ENCODE measurements at places on chromosomes 6 and 20. TPM values are rescaled to one million over a fixed set of nuclear protein-coding genes. Genes with fewer than 3 reads are reported as not detected.
A peak's percentile ranks its signal among the peaks of the same experiment; 100 is the strongest.

C20orf204 gene
- total RNA-seq: 0.18 TPM

MEP1A gene
- total RNA-seq: not detected

FAM135A gene
- total RNA-seq: 7.9 TPM

PRDM1 gene
- 6.9 TPM for total RNA-seq

SLC35F1 gene
- total RNA-seq: not detected

SRSF12 gene
- total RNA-seq: 0.36 TPM

POPDC3 gene
- total RNA-seq: 25.8 TPM

KIF25 gene
- total RNA-seq: not detected

SLC32A1 gene
- not detected for total RNA-seq

MUC21 gene
- total RNA-seq: not detected

RIPOR2 gene
- 0.83 TPM for total RNA-seq

NEDD9 gene
- total RNA-seq: 16.7 TPM

LPA gene
- total RNA-seq: not detected

CTCFL gene
- not detected for total RNA-seq

MCHR2 gene
- not detected for total RNA-seq

ELOVL4 gene
- total RNA-seq: 2.3 TPM

- DNase-seq: peak; percentile 28
Observed at GRCh38 chr6:106192824-106193223, 106.7 kb downstream of the PRDM1 start.

- no peak for DNase-seq
Observed at GRCh38 chr6:39194466-39194865, 34.8 kb downstream of the KCNK5 start.

DNA sequence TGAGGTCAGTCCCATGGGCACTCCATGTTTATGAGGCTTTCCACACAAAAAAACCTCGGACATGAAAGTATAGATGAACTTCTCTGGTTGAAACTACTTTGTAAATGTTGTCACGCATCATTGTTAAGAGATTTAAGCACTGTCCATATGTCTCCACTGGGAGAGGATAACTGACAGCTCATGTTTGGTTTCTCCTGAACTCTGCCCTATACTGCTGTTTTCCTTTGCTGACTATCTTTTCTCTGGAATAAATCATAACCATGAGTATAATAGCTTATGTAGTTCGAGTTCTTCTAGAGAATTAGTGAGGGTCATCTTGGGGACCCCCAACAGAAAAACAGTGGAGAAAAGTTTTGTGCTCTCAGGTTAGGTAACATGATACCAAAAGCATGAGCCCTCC, 14.3 kb downstream of the THEMIS start:
- DNase-seq: peak; percentile 2

- DNase-seq: peak; percentile 33
Observed at GRCh38 chr20:45963059-45964005, 8.7 kb downstream of the ZNF335 start.

DNA sequence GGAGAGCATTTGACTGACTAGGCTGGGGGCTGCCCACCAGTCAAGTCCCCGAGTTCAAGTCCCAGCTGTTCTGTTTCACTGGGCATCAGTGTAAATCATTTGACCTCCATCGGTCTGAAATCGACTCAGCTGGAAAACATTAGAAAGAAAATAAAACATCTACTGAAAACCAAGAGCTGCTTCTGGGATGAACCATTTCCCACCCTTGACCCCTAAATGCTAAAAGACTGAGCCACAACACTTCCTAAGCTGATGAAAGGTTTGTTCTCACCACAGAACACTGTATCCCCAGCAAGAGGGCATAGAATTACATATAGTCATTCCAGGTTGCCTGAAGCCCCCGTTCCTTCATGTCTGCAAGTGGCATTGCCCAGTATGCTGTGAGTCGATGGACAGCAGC, 237.0 kb upstream of the TAB2 start:
- peak; percentile 88 for DNase-seq

GRCh38 chr6:118668761-118669385, 17.5 kb upstream of the CEP85L start:
- DNase-seq: peak; percentile 85

DNA sequence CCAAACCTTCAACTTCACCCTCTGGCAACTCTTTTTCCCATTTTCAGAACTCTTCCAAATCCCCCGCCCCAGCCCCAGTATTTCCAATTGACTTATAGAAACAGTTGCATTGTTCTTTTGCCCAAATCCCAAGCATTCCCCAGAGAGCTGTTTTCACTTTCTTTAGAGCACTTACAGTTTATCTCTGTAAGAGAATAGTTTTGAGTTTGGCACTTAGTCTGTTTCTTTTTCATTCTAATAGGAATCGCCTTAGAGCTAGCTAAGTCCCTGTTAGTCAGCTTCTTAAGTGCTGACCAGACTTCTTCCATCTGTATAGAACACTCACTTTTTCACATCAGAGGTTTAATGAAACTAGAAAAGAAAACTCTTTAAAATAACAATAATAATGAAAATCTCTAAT, 374.2 kb upstream of the FLRT3 start:
- DNase-seq: no peak

GRCh38 chr20:39021748-39022147, 59.6 kb downstream of the DHX35 start:
- DNase-seq: no peak

DNA sequence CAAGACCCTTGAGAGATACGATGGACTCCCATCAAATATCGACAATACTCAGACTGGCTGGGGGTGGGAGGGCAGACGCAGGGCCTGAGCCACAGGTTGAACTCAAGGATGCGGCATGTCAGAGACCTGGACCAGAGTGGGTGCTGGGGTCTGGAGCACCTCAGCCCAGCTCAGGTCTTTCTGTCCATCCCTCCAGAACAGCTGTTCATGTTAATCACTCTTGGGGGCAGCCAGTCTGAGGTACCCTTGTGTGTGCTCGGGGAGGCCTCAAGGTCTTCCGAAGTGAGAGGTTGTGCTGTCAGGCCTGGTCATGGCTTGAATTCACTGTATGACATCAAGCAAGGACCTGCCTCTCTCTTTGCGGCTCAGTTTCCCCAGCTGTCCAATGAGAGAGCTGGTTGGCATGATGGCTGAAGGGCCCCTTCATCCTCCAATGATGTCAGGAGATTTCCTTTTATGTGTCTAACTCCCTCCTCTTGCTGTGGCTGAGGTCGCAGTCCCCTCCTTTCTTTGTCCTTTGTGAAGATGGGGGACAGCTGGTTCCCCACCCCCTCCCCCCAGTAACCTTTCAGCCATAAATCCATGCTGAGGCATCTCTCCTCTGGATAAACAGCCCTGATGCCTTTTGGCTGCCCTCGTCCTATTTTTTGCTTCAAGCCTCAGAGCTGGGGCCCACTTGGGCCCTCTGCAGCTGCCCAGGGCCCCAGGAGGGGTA, 15.3 kb downstream of the MYH7B start:
- no peak for DNase-seq

- no peak for DNase-seq
Observed at GRCh38 chr20:9332791-9333479, 181.5 kb upstream of the LAMP5 start.

GRCh38 chr20:46057856-46058598, 29.0 kb downstream of the SLC12A5 start:
- DNase-seq: peak; percentile 47

GRCh38 chr6:159915397-159915796, 24.6 kb downstream of the MAS1 start:
- no peak for DNase-seq

DNA sequence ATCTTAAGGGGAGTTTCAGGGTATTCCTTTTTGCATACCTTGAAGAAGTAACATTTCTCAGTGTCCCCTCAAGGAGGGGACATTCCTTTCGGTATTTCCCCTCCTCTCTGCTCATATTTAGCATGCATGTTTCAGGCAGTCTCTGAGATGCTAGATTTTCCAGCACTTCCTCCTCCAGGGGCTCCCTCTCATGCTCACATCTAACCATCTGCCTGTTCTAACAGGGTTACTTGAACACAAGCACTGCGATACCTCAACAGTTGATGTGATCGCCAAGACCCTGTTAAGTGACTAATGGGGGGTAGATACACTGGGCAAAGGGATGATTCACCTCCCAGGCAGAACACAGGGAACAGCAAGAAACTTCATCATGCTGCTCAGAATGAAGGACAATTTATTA, 12.9 kb upstream of the MCM3 start:
- no peak for DNase-seq

DNA sequence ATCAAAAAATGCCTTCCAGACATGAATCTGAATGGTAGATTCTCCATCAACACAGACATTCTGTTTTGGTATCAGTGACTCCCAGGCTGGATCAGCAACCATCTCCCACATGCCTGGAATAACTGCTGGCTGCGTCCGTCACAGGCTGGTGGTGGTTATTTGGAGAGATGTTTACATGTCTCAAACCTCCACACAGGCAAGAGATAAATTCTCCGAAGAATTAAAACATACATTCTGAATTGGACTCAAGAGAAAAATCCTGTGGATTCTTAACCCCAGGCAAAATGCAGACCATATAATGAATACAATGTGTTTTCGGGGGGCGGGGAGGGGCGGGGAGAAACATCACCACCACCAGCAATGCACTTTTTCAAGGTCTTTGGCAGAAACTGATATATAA, 108.2 kb downstream of the THBS2 start:
- DNase-seq: peak; percentile 76

DNA sequence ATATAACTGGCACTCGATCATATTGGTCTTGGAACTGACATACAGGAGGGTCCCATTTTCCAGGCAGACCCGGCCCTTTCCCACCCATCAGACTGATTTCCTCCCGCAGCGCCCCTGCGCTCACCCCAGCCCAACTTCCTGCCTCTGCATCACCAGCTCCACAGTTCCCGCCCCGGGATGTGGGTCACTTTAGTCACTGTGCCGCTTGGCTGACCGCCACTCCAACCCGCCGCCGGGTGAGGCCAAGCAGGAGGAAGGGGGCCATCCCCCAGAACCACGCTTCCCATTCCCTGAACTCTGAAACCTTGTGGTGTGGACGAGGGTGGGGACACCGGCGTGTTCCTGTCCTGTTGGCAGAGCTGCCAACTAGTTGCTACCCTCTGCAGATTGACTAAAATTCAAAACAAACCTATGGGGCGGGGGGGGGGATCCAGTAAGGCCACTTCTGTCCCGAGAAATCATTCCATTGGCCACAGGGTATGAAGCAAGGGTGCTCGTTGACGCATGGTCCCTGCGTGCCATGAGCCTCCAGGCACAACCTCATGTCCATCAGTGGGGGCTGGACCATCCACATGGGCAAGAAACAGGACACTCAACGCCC, 12.3 kb downstream of the TGM2 start:
- DNase-seq: peak; percentile 73

DNA sequence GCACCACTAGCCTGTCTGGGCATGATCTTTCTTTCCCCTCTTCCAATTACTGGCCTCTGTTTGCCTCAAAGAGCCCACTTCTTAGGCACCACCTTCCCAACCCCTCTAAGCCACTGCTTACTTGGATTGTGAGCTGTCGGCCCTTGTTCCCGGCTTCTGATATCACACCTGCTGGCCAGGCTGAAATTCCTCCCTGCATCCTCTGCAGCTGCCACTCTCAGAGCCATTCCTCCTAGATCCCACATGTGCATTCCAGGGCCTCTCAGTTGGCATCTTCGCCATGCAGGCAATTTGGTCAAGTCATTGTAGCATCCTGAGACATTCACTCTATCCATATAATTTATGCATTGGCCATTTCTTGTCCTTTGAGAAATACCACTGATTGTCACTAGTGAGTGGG, 135.9 kb downstream of the OLIG3 start:
- no peak for DNase-seq

- DNase-seq: no peak
Observed at GRCh38 chr20:32493356-32493755, 91.8 kb downstream of the NOL4L start.

DNA sequence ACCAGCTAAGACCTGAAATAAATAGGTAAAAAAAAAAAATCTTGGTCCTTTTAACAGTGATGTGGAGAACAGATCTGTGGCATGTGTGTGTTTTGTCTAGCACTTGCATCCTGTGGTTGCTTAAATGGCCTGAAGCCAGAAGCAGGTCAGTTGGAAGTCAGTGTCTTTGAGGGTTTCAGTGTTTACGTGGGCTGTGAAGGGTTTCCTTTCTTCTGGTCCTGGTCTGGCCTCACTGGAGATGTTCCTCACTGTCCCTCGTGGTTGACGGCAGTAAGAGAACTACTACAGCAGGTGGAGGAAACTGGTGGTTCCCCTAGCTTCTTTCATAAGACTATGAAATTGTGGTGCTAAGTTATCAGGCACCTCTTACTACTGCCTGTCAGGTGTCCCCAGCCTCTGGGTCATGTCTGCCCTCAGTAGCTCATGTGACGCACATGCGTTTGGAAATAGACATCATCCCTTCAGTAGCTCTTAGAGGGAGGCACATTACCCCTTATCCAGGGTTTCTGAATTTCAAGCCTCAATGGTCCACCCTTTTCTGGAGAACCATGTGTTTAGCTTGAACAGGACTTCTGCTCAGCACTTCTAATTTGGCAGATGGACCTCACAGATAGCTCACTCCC, 59.4 kb upstream of the SCP2D1 start:
- DNase-seq: peak; percentile 4

DNA sequence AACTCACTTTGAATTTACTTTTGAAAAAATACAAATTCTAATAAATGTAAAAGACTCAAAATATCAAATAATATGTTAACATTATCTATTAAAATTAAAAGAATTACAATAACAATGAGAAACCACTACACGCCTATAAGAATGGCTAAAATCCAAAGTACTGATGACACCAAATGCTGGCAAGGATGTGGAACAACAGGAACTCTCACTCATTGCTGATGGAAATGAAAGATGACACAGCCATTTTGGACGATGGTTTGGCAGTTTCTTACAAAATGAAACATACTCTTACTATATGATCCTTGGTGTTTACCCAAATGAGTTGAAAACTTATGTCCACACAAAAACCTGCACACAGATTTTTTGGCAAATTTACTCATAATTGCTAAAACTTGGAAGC, 15.6 kb upstream of the STX11 start:
- no peak for DNase-seq

GRCh38 chr20:33137195-33137594, 30.8 kb upstream of the BPIFA2 start:
- no peak for DNase-seq

- DNase-seq: no peak
Observed at GRCh38 chr6:90575267-90575666, 11.6 kb downstream of the MAP3K7 start.

DNA sequence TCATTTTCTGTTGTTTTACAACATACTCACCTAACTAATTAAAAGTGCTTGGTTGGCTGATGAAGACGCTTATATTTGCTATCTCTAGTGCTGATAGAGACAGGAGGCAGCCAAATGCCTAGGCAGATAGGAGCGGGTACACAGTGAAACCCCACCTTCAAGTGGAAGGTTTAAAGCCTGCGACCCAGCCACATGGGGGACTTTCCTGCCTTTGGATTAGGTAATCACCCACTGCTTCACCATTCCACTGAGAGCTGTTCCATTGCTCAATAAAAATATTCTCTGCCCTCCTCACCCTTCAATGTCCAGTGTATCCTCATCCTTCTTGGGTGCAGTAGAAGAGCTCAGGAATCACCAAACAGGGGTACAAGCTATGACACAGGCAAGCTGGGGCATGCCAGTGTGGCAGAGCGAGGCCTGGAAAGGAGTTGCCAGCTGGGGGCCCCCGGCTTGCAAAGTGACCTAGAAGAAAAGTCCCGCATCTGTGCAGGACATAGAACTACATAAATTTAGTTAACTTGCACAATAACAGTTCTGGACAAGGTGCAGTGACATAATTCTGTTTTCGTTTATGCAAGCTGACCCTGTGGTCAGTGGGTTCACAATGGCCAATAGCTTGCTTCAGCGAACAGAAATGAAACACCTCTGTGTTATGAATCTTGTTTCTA, 112.0 kb upstream of the MLIP start:
- no peak for DNase-seq

- no peak for DNase-seq
Observed at GRCh38 chr6:167944130-167944529, 53.3 kb upstream of the KIF25 start.

- no peak for DNase-seq
Observed at GRCh38 chr6:42454428-42454791, 2.7 kb upstream of the TRERF1 start.

- no peak for DNase-seq
Observed at GRCh38 chr20:57379263-57379647, 11.9 kb upstream of the RBM38 start.

All from IMR-90 (cell line).